GM23338 (cell line): ENCODE measurements at places on chromosomes 12 and 14. TPM values are rescaled to one million over a fixed set of nuclear protein-coding genes. Genes with fewer than 3 reads are reported as not detected.
A peak's percentile ranks its signal among the peaks of the same experiment; 100 is the strongest.

DNA sequence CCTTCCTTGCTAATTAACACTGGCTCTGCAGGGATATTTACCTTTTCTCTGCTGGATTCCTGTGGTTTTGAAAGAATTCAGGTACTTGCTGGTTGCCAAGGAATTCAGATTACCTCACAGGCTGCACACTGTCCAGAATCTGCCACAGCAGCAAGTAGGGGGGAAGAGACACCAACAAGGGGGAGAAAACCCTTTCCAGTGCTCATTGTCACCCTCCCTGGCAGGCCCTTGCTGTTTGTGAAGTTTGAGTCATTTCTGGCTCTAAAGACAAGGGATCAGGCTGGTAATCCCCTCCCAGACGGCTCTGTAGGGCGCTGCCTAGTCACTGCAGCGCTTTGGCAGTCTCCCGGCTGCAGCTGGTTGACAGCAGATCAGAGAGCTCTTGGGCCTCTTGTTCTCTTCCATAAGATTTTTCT is 50.8 kb downstream of the TTLL5 start:
- peak; percentile 28 for DNase-seq

Gene KIAA0586
- total RNA-seq = 23.7 and 26.0 TPM in 2 replicates

DNA sequence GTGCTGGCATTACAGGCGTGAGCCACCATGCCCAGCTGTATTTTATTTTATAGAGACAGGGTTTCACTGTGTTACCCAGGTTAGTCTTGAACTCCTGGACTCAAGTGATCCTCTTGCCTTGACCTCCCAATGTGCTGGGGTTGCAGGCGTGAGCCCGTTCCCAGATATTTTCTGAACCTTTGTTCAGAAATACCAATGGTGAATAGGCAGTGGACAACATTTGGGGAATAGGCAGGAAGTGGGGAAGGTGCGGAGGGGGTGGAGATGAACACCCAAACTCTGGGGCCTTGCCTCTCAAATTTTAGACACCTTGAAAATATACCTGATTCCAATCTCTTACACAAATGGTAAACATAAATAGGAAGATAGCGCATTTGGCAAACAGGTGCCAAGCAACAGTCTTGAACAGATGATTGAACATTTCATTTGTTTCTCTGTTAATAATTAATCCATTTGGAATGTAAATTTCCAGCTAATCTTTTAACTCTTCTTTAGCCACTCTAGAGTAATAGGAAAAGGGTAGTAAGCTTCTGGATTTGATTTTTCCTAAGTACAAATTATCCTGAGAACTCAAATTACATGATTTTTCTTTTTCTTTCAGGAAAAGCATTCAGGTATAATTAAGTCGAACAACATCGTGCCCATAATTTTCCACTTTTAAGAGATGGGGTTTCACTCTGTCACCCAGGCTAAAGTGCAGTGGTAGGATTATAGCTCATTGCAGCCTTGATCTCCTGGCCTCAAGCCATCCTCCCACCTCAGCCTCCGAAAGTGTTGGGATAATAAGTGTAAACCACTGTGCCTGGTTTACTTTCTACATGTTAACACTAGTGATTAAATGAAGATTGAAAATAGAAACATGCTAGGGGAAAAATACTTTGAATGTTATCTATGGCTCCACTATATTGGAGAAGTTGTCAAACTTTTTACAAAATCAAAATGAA is 22.9 kb upstream of the RNF34 start:
- no peak for DNase-seq

DNA sequence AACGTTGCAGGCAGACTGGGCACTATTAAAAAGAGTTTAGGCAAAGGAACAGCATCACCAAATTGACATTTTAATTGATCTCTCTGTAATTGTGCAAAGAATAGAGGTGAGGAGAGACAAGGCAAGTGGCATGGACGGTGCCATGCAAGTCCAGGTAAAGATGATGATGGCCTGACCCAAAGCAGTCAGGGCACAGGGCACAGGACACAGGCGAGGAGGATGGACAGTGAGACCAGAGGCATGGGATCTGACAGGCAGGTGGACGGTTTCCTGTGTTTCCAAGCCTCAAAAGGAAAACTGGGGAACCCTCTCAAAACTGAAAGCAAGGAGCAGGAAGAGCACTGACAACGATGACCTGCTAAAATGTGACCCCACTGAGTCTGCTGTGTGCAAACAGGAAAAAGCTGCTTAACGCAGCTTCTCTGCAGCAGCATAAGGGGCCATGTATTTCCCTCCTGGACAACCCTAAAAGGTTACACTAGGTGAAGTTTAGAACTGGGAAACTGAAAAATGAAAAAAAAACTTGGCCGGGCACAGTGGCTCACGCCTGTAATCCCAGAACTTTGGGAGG is 50.9 kb downstream of the CLIP1 start:
- DNase-seq = no peak

Gene PRKD1
- 6.0 and 9.7 TPM in 2 replicates for total RNA-seq
